ENCODE measurements at places on chromosomes 1 and 21.

- no peak for DNase-seq
Observed at GRCh38 chr1:244019982-244020485, 31.0 kb upstream of the ZBTB18 start.

GRCh38 chr21:22288885-22289499, 1290.8 kb downstream of the NCAM2 start:
- no peak for DNase-seq

DNA sequence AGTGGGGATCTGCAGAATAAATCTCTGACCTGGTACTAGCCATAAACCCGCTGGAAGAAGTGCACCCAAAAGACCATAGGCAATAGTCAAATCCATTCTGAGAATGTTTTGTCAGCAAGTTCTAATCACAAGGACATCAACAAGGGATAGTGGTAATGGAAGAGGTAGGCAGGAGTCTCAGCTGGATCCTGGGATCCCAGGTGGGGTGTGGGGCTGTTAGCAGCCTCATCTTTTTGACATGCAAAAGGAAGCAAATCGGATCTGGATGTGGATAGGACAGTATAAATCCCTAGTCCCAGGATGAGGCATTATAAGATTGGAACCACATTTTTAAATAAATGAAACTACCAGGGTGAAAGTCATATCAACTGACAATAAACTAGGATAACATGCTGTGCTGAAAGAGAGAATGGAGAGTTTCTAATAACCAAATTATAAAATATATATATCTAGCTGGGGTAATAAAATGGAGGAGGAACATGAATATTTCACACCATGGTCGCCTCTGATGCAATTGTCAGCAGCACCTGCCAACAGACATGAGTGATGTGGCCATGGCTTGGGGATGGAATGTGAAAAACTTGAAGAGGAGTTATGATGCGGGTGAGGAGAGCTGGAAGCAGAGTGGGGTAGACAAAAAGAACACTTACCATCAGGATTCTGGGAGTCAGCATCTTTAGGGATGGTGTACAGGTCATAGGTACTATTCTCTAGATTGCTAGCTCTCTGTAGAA, 23.7 kb upstream of the PEX19 start:
- no peak for DNase-seq

DNA sequence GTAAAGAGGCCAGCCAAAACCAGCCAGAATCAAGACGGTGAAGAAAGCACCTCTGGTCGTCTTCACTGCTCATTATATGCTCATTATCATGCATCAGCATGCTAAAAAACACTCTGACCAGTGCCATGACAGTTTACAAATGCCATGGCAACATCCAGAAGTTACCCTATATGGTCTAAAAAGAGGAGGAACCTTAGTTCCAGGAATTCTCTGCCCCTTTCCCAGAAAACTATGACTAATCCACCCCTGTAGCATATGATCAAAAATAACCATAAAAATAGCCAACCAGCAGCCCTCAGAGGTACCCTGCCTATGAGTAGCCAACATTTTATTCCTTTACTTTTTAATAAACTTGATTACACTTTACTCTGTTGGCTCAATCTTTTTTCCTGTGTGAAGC, 34.2 kb upstream of the PBX1 start:
- DNase-seq: no peak

- no peak for DNase-seq
Observed at GRCh38 chr1:60791226-60791625, 291.1 kb upstream of the NFIA start.

DNA sequence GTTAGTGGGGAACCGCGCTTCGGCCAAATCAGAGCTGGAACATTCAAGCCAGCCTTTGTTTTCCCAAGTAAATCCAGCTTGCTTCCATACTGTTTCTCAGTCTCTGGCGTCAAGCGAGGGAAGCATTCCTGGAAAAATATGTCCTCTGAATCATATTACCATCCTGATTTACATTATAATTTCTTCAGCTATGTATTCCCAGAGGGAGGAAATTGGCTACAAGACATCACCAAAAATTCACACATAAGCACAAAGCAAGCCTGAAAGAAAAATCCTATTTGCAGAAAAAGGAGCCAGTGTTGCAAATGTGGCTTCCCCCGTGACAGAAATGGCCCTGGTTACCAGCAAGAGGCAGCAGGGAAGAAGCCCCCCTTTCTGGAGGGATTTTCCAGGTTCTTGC, 233.3 kb downstream of the KCNJ6 start:
- DNase-seq: no peak

DNA sequence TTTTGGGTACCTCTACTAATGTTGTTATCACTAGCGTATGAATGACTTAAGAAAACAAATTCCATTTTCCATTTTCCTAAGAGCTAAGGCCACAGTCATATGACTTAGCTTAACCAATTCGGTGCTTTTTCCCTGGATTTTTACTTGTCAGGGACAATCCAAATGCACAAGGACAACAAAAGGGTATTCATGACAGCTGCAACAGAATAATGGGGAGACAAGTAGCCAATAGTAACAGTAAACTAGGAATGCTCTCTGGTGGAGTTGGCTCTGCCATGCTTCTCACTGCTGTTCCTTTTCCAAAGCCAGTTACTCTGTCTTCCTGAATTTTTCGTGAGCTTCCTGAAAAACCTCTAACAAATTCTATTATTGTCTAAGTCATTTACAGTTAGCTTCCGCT, 52.9 kb downstream of the LRRIQ3 start:
- no peak for DNase-seq

GRCh38 chr1:206490771-206491405, 16.4 kb upstream of the RASSF5 start:
- no peak for DNase-seq

DNA sequence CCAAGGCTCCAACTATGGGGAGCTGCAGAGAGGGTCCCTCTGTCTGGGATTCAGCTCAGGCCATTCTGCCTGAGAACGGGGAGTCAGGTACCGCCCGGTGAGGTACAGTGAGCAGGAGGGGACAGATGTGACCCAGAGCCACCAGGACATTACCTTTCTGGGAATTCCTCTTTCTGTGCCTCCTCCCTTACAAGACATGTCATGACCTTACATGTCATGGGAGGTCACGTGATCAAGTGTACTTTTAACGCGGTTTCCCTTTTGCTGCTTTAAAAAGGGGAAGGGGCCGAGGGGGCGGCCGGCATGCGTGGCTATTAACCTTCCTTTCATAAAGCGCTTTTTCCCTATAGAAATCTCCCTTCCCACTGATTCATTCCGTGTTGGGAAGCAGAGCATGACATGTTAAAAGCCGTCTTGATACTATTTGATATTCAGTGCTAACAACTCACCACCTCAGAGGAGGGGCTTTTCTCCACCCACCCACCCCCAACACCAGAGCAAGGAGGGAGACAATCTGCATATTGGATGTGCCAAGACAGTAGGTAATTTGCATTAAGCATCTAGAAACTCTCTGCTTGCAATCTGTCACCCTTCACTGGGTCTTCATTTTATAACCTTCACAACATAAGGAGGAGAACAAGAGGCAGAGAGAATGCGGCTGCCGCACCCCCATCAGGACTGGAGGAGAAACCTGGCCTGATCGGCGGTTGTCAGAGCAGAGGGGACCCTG, 113.6 kb upstream of the VAMP3 start:
- no peak for DNase-seq

GRCh38 chr1:12531179-12531499, 86.9 kb downstream of the DHRS3 start:
- no peak for DNase-seq

DNA sequence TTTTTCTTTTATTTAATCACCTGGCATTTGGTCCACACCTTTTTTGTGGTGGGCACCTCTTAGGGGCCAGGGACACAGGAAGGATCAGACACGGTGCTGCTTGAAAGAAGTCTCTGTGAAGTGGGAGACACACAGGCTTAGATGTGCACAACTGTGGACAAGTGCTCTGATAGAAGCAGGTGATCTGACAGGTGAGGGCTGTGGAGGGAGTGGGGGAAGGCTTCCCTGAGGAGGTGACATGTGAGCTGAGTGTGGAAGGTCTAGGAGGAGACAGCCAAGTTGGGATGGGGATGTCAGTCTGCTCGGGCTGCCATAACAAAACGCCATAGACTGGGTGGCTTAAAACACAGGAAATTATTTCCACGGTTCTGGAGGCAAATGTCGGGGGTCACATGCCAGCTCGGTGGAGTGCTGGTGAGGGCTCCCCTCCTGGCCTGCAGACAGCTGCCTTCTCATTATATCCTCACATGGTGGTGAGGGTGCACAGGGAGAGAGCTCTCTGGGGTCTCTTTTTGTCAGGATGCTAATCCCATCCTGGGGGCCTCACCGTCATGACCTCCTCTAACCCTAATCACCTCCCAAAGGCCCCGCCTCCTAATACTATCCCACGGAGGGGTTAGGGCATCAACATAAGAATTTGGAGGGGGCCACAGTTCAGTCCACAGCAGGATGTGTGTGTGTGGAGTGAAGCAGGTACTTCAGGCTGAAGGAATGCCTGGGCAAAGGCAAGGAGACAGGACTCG, 5.2 kb upstream of the KIAA1614 start:
- DNase-seq: no peak

DNA sequence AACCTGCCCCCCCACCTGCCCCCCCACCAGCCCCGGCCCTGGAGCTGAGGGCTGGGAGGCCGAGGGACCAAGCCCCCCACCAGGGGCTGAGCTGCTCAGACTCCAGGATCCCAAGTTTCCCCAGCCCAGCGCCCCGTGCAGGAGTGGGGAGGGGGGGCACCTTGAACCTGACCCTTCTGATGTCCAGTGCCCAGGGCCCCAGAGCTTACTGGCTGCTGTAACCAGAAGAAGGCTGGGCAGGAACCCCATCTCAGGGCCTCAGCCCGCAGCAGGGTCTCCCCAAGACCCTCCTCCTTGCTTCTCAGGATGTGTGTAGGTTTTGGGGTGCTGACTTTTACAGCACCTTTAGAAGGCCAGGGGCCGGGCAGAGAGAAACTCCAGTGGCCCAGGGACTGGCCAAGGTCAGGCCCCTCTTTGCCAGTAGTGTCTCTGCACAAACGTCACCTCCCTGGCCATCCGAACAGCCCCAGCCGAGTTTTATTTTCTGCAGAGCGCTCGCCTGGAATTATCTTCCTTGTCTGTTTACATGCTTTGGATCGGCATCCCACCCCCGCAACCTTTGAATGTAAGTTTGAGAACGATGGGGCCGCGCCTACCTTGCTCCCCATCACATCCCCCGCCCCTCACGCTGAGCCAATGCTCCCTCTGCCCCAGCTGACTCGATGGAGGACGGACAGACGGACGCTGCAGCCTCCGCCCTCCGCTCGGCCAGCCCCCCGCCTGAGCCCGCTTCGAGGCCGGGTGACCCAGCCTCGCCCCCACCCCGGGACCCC, 70.1 kb upstream of the CASZ1 start:
- DNase-seq: no peak

DNA sequence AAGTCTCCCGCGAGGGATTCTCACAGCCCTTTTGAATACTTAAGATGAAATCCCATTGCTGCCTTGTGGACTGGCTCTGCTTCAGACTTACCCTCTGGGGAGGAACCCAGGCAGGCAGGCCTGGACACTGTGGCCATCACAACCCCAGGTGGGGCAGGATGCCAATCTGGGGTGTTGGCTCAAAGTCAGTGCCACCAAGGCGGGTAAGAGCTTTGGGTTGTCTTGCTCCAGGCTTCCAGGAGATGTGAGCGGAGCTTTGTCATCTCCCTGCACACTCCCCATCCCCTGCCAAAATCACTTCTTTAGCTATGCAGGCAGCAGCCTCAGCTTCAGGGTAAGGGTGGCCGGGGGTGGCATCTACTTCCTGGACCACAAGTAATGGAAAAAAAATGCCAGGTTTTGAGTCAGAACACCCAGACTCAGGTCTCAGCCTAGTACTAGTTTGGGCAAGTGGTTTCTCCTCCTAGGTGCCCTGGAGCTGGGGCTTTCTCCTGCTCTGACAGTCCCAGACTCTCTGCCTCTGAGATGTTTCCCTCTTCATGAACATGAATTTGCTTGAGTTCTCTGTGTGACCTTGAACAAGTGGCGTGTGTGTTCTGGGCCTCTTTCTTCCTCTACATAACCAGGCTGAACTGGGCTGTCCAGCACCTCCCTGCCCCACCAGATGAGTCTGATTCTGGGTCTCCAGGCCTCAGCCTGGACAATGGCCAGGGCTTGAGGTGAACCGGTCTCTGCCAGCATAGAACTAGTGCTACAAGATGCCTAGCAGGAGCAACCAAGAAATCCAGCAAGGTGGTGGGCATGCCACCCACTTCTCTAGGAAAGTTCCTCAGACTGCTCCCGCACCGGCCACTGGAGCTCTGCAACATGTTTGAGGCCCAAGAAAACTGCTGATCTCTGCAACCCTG, 65.4 kb downstream of the VWA5B1 start:
- no peak for DNase-seq

DNA sequence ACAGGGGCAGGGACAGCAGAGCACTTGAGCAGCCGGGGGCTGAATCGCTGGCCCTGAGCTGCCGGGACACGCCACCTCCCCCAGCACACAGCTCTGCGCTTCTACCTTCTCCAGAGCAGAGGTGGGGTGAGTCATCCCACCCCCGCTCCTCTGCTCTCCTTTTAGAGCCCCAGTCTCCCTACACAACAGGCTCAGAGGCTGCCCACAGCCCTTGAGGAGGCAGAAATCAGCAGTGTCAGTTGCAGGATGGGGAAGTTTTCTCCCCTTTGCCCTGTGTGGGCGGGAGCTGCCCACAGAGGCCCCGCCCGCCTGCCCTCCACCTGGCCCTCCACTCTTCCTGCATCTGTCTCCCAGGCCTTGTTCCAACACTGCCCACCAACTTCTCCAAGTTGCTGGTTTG, 94.6 kb downstream of the STUM start:
- peak; percentile 80 for DNase-seq

DNA sequence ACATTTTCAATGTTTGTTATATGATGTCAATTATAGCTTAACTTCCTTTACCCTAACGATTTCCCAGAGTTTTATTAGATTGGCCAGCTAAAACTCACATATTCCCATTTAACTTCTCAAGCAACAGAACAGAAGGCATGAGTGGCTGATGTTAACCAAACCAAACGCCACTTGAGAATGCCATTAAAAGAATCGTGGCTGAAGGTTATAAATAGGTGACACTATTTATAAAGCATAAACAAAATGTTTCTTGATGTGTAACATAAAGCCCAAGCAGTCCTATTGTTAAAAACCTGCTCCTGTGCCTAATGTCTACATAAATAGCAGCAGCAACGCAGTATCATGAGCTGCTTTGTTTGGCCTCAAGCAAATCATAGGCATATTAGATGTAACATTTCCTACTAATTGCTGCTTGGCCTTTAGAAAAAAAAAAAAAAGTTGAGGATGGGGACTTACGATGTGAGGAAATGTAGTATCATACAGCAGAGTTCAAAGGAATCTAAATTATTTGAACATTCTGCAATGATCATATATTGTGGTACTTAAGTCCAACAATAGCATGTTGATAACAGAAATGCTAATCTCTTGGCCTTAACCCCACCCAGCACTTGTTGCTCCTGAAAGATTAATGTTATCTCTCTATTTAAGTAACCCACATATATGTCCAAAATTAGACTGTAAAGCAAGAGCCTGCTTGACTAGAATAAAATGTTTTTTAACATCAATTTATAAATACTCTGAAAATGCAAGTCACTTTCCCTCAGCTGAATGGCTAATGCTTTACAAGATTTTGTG, 106.0 kb downstream of the ESRRG start:
- no peak for DNase-seq

- no peak for DNase-seq
Observed at GRCh38 chr1:8197493-8198282, 120.2 kb upstream of the SLC45A1 start.
